ENCODE measurements at places on chromosomes 16 and 17.
A peak's percentile ranks its signal among the peaks of the same experiment; 100 is the strongest.

DNA sequence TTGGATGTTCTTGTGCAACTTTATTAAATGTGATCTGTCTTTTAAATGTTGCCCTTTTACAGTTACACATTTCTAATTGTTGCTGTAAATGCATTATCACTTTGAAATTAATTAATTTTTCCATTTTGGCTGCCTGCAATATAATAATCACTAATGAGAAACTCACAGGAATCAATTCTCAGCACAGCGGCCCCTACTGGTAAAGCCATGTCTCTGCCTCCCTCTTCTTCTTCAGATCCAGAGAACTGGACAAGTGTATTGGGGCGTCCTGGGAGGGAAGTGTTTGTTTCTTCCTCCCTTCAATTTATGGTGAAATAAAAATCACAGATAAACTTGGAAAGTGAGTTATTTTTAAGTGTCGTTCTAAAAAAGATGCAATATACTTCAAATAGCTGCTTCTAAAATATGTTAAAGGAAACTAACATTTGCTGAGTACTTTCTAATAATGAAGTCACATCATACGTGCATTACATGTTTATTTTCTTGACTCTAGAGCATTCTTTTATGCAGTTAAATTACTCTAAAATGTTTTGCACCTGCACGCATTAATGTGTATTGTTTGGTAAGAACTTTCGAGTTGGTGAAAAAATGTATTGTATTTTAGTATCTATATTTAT, 338.0 kb downstream of the WWOX start:
- DNase-seq = no peak

DNA sequence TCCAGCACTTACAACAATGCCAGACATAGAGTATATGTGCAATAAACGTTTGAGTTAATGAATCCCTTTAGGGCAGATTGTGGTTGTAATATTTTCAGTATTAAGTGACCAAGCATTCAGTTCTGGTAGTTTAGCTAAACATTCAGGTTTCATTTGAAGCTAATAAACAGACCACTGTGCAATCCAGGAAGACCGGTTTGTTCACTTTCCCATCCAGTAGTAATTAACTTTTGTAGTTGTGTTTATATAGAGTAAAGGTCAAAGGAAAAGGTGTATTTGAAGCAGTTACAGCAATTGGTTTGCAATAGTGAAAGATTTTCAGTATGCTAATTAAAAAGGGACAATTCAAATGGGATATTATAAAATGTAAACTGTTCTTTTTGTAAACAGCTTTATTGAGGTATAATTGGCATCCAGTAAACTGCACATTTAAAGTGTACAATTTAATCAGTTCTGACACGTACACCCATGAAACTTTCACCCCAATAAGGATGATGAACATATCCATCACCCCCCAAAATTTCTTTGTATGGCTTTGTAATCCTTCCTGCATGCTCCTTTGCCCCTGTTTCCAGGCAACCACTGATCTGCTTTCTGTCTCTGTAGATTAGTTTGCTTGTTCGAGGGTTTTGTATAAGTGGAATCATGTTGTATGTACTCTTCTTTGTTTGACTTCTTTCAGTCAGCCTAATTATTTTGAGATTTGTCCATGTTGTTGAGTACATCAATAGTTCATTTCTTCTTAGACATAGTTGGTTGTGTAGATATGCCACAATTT, 26.3 kb downstream of the MRTFB start:
- DNase-seq = no peak

GRCh38 chr16:77660311-77660710, 62.0 kb upstream of the NUDT7 start:
- DNase-seq = peak; percentile 32

- DNase-seq = no peak
Observed at GRCh38 chr16:16992975-16993765, 477.6 kb downstream of the XYLT1 start.

DNA sequence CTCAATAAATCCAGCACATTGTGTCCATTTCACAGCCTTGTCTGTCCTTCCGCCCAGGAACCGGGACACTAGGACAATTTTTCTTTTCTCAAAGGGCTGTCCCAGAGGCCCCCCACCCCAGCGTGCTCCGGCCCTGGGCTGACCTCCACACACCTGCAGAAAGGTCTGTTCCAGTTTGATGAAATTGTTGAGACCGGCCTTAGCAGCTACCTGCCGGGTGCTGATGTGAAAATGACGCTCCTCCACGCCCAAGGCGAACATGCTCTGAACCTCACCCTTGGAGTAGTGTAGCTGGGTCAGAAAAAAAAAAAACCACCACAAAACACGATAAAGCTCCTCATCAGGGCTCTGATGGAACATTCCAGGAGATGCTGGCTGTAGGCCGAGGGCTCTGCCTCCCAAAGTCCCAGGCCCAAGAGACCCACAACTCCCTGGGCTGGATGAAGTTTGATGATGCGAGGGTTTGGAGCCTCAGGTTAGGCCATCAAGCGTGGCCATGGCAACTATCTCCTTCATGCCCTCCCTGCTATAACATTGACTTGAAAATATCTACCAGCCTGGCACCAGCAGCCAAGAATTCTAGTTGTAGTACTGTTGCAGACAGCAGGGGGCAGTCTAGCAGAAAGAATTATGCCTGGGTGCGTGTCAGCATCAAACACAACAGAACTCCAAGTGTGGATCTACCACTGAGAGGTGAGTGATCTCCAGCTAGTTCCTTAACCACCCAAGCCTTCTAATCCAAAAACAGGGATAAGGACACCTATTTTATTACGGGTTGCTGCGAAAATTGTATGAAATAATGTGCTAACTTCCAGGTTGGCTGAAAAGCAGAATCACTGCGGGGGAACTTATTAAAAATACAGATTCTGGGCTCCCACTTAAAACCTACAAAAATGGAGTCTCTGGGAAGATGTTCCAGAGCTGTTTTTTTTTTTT, 62.1 kb downstream of the RMI2 start:
- DNase-seq = peak; percentile 24

- no peak for DNase-seq
Observed at GRCh38 chr17:56269556-56270389, 116.5 kb downstream of the ANKFN1 start.

DNA sequence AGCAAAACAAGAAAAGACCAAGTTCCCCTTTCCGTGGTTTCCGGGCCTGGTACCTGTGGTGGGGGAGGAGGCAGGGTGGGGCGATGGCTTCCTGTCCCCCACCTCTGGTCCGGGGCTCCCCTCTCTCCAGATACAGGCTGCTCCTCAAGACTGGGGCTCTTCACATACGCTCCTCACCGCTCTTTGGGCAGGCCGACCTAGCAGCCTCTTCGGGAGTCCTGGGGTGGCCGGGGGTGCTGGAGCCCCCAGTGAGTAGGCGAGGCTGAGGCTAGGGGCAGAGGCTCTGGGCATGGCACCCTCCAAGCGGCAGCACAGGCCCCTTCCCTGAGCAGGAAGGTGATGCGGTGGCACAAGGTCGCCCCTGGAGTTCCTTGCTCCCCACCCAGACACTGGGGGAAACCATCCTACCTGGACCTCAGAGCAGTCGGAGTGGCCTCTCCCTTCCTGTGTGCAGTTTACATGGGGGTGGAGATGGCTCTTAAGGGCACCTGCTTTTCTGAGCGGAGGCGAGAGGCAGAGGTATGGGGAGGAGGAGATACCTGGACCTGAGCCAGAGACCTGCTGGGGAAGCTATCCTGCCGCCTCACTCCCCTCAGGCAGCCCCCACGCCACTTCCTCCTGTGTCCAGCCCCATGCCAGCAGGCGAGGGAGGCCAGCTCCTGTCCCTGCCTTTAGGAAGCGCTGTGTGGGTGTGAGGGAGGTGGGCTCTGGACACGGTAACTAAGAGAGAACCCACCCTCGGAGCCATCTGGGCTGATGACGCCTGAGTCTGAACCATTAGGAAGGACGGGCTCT, 891 bp downstream of the CORO1A start:
- DNase-seq = no peak

- DNase-seq = no peak
Observed at GRCh38 chr17:29042026-29042678, 789 bp upstream of the PIPOX start.

DNA sequence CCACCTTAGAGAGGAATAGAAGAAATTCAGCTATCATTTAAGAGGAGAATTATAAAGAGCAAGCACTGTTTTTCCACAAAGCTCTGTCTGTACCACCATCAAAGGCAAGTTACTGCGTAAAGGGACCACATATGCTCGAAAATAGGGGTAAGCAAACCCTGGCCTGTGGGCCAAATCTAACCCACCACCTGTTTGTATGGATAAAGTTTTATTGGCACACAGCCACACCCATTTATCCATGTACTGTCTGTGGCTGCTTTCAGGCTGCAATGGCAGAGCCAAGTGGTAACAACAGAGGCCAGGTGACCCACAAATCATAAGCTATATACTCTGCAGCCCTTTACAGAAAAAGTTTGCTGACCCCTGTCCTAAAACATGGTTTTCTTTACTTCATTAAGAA, 180.3 kb downstream of the MRTFB start:
- no peak for DNase-seq

- no peak for DNase-seq
Observed at GRCh38 chr17:44530896-44531418, 26.3 kb upstream of the FZD2 start.

DNA sequence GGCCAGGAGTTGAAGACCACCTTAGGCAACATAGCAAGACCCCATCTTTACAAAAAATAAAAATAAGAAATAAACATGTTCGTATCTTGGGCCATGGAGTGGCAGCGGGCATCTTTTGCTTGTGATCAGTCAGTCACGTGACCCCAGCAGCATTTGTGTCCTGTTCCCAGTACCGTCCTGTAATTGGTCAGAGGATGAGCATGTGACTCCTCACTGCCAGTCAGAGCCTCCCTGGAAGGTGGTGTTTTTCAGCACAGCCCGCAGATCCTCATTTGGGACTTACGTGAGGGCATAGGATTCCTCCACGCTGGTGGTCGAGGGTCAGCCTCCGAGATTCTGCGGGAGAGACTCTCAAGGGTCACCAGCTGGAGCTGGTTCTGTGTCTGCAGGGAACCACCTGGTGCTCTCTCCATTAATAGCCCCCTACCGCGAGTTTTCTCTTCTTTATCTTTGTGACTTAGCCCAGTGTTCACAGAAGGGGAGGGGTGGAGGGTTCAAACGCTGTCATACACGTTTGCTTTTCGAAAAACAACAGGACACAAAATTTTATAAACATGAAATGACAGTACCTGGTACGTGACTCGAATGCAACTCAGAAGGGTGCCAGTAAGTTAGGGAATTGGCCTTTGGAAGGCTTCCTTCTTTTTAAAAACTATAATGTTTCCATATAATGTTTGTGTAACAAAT, 17.2 kb downstream of the MRC2 start:
- no peak for DNase-seq

GRCh38 chr17:56912105-56912999, 1.5 kb downstream of the TRIM25 start:
- no peak for DNase-seq

DNA sequence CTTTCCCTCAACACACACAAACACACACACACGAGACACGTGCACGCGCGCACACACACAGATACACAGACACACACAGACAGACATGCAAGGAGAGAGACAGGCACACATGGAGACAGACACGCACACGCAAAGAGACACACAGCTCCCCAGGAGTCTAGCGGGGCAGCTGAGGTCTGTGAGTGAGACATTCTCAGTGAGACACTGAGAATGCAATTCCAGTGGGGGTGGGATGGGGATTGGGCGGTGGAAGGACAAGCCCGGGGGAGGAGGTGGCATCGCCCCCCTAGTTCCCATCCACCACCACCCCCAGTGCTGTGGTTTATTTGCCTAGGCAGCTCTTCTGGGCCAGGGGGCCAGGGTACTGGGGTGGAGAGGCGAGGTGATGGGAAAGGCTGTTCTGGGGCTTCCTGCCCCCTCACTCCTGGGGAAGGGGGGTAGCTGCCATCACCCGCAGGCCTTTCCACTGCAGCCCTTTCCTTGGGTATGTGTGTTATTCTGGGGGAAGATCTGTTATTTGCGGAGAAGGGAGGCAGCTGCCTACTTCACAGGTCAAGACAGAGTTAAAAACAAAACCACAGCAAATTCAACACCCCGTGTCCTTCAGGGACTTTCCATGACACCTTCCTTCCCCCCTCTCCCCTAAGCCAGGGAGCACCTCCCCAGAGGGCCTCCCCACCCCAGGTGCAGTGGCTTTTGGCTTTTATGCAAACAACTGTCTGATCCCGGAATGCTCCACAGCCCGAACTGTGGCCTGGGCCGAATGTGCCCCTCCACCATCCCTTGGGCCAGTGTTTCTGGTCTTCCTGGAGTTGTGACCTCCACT, 18.0 kb downstream of the GRB7 start:
- DNase-seq = no peak

- DNase-seq = no peak
Observed at GRCh38 chr16:11916524-11917285, 949 bp upstream of the GSPT1 start.

DNA sequence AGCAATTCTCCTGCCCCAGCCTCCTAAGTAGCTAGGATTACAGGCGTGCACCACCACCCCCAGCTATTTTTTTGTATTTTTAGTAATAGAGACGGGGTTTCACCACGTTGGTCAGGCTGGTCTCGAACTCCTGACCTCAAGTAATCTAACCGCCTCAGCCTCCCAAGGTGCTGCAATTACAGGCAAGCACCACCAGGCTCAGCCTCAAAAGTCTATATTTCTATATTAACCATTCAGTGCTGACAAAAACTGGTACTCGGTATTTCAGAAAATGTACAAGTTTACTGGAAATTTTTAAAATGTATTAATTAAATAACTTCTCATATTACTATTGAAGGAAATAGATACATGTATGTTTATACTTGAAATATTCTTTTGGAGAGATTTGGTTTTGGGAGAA, 1.4 kb upstream of the HEXD start:
- no peak for DNase-seq

DNA sequence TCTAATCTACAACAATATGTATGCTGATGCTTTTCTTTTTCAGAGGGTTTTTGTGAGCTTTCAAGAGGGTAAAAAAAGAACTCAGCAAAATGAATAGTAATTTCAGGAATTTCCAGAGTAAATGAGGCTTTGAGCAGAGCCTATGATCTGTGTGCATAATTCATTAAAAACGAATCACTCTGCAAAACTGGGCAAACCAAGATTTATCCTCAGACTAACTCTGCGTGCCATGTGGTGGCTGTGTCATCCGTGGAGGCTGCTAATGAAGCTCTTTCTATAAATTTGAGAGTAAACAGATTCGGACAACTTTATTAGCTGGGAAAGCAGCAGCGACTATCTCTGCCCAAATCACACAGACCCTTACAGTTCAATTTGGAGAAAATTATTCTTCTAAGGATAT, 83.8 kb downstream of the FOXL1 start:
- no peak for DNase-seq
